ENCODE measurements at places on chromosomes 11 and 22.

GRCh38 chr11:117610901-117611300 lies 186.1 kb downstream of the DSCAML1 start:
- peak; percentile 26 for DNase-seq

DNA sequence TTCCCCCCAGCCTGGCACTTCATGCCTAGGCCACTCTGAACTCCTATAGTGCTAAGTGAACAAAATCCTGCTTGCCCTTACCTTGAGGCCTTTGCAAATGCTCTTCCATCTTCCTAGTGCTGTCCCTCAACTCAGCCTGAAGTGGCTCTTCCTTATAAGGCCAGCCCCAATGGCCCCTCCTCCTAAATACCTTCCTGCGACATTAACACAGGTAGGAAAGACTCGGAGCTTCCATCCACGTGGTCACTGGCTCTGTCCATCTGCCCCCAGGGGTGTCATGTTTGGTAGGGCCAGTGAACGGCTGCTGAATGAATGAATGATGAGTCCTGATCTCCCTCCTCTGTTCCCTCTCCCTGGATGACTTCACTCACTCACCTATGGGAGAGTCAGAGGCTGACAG lies 4.2 kb downstream of the PDE2A start:
- no peak for DNase-seq

DNA sequence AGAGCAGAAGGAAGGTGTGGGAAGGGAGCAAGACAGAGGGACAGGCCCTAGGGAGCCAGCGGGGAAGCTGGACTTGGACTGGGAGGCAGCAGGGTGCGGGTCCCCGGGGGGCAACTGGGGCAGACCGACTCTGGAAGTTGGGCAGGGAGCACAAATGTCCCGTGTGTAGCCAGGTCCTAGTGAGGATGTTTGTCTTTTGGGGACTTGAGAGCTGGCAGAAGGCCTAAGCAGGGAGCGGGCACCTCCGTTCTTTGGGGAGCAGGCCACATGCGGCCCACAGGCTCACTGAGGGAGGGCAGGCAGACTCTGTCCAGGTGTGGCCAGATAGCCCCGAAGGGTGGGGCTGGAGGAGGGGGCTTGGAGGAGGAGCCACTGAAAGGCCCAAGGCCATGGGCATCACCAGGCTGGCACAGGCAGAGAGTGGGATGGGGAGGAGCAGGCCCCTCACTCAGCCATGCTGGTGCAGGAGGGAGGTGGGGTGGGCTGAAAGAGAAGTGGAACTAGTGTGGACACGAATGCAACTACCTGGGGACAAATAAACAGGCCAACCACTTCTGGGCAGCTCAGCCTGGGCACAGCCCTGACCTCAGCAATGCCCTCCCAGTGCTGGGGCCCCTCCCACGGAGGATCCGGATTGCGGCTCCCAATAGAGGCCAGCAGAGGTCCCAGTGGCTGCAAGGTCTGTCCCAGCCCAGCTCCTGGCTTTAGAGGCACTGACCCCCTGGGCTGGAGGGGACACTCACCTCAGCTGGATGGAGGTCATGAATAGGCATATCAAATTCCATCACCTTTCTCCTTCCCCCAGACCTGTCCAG lies 1.3 kb upstream of the SCARF2 start:
- peak; percentile 69 for DNase-seq

DNA sequence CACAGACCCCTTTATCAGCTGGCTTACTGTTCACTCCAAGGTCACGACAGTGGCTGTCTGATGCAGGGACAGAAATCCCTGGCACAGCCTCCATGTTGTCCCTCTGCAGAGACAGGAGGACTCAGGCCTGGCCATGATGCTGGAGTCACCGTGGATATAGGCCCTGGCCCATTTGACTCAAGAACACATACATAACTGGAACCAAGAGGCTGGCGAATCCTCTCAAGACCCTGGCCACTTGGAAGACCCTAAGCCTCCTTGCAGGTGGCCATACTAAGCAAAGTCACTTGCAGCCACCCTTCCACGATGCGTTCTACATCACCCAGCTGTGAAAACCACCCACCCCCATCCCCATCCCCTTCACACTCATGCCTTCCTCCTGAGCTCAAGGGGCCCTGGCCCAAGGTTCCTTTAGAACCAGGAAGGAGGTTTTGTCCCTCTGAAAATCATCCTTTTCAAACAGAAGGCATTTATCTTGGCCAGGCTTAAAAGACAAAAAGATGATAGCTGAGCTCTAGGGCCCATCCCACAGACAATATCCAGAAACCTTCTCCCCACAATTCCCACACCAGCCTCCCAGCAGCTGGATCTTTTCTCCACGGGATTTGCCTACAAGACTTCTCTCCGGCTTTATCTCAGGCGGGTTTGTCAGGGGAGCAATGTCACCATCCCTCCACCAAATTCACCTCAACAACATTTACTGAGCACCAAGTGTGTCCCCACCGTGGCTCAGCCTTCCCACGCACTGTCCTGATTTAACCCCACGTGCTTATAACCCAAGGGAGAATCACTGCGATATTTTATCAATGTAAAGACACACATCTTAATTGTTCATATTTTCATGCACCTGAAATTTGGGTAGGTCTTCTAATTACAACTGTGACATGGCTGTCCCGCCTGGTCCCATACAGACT lies 123.4 kb upstream of the SERPIND1 start:
- peak; percentile 10 for DNase-seq

- no peak for DNase-seq
These were observed 386.3 kb downstream of the ETS1 start for GRCh38 chr11:128201009-128201408.

GRCh38 chr11:1839924-1840779 lies 1.4 kb downstream of the TNNI2 start:
- no peak for DNase-seq
